Stimulated activated CD8-positive, alpha-beta memory T cell treated with anti-CD3 and anti-CD28 coated beads, Interleukin-2, amount 100 ng/mL, for 48 hours (primary cell): ENCODE measurements at places on chromosomes 6 and 20.

DNA sequence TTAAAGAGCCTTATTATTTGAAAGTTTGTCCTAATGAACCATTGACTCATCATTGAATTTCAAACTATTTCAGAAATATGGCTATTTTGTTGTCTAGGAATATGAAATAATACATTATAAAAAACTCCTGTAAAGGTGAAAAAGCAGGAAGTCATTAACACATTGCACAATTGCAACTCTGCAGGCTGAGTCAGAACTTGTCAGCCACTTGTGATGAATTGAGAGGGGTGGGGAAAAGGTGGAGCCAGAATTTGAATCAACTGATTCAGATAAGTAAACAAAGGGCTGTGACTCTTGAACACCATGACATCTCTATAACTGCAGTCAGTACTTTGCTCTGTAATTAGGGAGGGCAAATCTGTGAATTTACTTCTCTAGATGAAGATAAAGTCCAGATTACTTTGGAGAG is 6.0 kb downstream of the C6orf141 start:
- DNase-seq, result no peak

GRCh38 chr6:133241901-133242636 is 912 bp downstream of the EYA4 start:
- DNase-seq, result no peak

DNA sequence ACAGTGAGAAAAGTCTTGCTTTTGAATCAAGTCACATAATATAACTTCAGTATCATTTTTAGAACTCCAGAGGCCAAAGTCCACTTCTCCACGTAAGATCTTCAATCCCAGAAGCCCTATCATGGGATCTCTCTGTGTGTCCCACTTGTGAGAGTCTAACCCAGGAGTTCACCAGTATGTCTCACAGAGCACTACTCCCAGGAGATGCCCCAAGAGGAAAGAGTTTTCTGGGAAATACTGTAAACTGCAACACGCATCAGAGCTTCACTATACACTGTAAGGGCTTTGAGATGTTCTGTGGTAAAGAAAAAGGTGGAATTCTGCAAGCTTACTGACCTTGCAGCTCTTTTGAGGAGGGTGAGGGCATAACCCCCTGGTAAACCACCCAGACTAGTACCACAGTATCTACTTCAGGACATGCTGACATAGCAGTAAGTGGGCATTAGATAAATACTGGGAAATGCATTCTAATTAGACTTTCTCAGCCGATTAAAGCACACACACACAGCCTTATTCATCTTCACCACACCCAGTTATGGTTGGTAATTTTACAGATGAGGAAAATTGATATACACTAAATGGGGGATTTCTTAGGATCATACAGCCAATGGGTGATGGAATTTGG is 12.3 kb downstream of the DCBLD1 start:
- no peak for DNase-seq

GRCh38 chr20:11982289-11982954 is 64.7 kb downstream of the BTBD3 start:
- no peak for DNase-seq

DNA sequence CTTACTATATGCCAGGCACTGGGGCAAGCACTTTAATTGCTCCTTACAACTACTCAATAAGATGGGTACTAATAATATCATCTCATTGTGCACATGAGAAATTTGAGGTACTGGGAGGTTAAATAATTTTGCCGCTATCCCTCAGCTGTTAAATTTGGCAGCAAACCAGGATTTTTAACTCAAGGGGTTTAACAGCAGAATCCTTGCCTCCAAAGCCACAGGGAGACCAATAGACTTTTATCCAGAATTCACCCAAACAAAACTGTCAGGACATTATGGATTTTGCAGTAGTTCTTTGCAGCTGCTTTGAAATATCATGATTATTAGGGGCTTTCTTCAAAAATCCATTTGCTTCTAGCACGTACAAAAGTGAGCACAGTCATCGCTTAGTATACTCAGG is 136.2 kb downstream of the RPS12 start:
- no peak for DNase-seq

DNA sequence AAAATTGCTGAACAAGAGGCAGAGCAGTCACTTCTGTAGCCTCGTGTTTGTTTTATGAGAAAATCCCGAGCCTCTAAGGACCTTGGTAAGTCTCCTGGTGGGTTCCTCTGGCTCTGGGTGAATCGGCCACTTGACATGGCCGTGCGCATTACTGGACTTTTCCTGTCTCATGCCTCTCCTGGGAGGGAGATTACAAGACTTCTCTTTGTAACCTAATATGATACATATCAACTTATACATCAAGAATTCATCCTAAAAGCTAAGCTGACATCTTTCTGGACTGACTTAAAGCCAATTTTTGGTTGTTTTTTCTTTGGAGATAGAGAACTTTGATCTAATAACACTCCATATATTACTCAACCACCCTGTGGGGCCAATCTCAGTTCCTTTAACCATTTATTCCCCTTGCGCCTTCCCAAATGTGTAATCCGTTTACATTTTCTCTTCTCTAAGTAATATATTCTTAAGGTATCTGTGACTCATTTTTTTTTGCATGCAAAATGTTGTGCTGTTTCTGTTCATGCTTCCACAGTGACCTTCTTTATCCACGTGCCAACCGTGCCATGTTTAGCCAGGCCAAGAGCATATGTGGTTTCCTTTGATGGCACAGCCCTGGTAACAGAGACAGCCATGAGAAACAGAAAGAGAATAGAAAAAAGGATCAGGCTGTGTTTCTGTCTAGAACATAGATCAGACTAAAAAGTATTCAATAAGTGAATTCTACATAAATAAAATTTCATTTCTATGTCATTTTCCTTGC is 47.5 kb upstream of the JAG1 start:
- no peak for DNase-seq

DNA sequence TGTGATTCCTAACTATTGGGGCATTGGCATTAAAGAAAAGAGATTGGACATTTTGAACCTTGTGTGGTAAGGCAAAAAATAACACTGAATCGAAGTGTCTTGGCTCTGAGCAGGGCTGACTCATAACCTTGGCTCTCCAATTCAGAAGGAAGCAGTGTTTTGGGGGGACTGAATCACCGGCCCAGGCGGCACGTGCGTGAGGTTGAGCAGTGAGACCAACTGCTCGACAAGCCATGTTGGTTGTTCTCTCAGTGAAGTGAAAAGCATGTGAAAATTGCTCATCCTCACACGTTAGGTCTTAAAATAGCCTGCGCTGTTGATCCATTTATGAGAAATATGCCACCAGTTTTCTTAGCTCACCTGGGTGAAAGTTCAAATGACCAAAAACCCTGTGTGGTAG is 137.8 kb upstream of the SPACA1 start:
- DNase-seq, result peak; percentile 46

- DNase-seq, result no peak
These were observed 21.7 kb upstream of the FOXC1 start for GRCh38 chr6:1587977-1588376.

- peak; percentile 39 for DNase-seq
These were observed 635 bp upstream of the TENT5A start for GRCh38 chr6:81752921-81753710.

- peak; percentile 85 for DNase-seq
These were observed 12.2 kb upstream of the SERPINB1 start for GRCh38 chr6:2853769-2854395.

DNA sequence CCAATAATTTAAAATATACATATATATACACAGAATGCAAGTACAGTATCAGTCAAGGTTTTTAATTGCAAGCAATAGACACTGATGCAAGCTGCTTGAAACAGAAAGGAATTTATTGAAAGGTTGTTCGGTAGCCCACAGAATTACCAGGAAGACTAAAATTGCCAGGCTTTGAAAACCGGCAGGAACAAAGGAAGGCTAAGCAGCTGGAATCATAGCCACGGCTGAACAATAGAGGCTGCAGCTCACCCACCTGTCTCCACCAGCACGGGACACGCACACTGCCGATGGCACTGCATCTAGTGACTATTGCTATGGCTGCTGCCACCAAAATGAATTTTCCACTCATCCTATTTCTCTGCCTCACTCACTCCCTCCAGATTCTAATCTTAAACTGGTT is 22.0 kb upstream of the L3MBTL3 start:
- DNase-seq, result no peak

DNA sequence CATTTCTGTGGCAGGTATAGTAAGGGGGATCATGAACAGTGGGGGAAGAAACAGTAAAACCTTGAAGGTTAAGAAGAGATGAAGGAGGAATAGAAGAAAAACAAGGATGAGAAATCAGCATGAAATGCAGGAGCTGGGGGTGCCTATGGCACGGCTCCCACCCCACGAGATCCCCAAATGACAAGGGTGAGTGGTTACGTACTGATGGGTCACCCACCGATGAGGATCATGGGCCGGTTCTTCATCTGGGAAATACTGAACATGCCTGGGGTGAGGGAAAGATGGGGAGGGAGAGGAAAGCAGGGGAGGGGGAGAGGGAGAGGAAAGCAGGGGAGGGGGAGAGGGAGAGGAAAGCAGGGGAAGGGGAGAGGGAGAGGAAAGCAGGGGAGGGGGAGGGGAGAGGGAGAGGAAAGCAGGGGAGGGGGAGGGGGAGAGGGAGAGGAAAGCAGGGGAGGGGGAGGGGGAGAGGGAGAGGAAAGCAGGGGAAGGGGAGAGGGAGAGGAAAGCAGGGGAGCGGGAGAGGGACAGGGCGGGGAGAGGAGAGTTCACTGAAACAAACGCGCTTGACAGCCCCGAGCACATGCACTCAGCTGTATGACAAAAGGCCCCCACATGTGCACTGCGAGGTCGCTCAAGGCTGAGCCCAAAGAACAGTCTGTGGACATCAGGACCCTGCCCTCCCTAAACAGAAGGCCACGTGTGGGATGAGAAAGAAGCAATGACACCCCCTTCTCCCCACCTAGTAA is 25.3 kb downstream of the MOCS1 start:
- DNase-seq, result no peak

DNA sequence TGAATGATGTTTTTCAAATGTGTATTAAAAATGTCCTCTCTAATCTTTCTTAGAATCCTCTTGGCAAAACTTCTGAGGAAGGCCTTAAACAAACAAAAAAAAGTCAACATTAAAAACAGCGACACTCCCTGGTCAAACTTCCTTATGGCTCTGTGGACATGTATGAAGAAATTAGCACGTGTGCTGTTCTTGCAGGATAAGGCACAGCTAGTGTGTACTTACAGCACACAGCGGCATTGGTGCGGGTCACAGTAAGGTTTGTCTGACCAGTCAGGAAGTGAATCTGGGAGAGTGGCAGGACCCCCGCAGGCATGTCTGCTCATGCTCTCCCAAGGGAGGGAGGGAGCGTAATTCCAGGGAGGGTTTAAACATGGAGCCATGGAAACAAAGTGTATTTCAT is 38.8 kb downstream of the SLC22A1 start:
- no peak for DNase-seq

DNA sequence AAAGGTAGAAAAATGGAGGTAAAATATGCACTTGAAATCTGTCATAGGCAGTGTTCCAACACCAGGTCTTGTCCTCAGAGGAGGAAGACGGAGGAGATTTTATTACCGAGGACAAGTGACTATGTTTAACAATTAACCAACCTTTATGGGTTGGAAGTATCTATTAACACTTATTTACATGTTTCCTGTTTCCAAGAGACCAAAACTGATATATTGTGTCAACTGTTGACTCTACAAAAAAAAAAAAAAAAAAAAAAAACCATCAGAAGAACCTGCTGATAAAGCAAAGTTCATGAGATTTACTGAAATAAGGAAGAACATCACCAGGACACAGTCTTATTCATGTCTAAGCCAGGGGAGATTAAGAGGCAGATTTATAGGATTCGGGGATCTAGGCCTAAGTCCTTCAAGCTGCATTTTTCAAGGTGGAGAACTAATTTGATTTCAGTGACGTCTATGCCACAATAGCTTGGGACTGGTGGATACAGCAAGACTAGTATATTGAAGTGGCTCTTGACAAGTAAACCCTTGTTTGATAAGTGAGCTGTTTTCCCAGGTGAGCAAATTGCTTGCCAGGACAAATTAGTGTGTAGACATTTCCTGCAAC is 126.6 kb upstream of the NAA20 start:
- DNase-seq, result no peak

- no peak for DNase-seq
These were observed 73.1 kb downstream of the HIVEP2 start for GRCh38 chr6:142871910-142872331.

GRCh38 chr6:140561701-140562100 is 1187.3 kb upstream of the CITED2 start:
- no peak for DNase-seq

- DNase-seq, result no peak
These were observed 37.0 kb upstream of the GCLC start for GRCh38 chr6:53581856-53582255.

GRCh38 chr6:170174124-170174770 is 116.6 kb downstream of the DLL1 start:
- no peak for DNase-seq

GRCh38 chr20:878511-879307 is 37.4 kb downstream of the ANGPT4 start:
- no peak for DNase-seq

DNA sequence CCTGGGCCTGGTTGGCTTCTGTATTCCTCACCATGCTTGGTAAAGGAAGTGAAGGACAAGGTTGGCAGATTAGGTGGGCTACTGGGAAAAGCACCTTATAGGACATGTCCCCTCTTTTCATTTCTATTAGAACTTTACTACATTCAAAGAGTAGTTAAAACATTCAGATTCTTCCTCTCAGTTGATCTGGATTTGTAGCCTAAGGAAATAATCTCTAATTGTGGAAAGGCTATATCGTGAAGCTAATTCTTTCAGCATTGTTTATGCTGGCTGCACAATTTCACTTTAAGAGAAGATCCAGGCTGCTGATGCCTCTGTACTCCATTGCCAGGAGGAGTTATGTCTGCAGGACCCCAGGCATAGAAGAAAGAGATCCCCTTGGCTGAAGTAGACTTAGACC is 58.8 kb downstream of the ARHGAP40 start:
- no peak for DNase-seq

GRCh38 chr6:17149571-17149970 is 47.7 kb downstream of the STMND1 start:
- DNase-seq, result no peak

GRCh38 chr6:110239526-110240274 is 59.5 kb downstream of the CDC40 start:
- no peak for DNase-seq

- DNase-seq, result no peak
These were observed 33.0 kb downstream of the SAMD3 start for GRCh38 chr6:130189531-130190397.

GRCh38 chr6:7697432-7697819 is 28.5 kb upstream of the BMP6 start:
- no peak for DNase-seq

GRCh38 chr6:31651602-31652191 is 764 bp downstream of the BAG6 start:
- no peak for DNase-seq

DNA sequence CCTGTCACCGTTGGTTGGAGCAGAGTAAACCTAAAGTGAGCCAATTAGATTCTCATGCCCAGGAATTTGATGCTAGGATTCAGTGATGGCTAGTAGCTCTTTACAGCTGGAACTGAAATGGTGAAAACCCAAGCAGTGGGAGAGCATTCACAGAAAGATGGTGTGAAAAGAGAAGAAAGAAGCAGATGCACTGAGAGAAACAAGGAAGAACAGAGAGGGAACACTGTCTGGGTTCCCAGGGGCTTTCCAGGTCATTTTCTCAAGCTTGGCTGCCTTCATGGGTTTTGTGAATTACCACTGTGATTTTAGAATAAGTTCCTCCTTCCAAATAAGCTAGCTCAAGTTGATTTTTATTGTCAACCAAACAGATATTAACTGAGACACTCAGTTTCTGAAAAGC is 104.1 kb upstream of the AKIRIN2 start:
- DNase-seq, result no peak

GRCh38 chr20:37276494-37277252 is 12.8 kb upstream of the MANBAL start:
- no peak for DNase-seq

GRCh38 chr6:9711365-9711764 is 703.5 kb downstream of the TFAP2A start:
- no peak for DNase-seq

GRCh38 chr6:151370509-151371078 is 20.8 kb downstream of the ZBTB2 start:
- no peak for DNase-seq
